ENCODE measurements at places on chromosomes 4 and X.

DNA sequence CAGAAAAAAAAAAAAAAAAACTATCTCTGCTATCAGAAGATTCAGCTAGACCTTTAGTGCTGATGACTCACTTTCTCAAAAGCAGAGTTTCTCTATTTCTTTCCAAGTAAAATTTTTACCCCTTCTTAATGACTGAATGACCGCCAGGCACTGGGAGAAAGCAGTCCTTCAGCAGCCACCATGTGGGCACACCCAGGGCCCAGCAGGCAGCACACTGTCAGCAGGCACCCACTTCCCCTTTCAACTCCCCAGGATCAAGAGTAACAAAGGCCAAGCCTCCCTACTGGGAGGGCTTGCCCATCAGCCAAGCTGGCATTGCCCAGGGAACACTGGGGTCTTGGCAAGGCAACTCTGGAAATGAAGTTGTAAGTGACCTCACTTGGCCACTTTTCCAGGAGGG, 201.9 kb upstream of the MAMLD1 start:
- no peak for DNase-seq

- no peak for DNase-seq
These were observed 725.1 kb downstream of the C4orf33 start for GRCh38 chr4:129821073-129821472.

DNA sequence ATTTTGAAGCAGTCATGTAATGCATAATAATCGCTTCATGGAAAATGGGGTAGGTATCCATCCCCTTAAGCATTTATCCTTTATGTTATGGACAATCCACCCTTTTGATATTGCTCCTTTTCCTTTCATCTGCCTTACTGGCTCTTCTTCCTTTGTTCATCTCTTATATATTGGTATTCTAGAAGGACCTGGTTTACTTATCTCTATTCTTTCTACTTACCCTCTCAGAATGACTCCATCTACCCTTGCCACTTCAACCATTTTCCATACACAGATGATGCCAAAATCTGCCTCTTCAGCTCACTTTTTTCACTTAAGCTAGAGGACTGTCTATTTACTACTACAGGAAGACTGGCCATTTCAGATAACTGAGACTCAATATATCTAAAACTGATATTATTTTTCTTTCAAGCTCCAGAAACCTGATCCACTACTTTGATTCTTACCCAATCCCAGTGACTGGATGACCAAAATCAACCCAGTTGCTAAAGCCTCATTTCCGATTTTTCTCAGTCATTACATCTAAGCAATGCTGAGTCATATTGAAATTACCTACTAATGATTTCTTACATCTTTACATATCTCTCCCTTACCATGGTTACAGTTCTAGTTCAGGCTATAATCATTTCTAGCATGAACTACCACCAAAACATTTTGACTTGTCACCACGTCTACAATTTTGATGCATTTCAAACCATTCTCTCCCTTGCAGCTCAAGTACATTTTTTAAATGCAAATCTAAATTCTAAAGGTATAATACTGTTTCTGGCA, 93.7 kb downstream of the FAAH2 start:
- no peak for DNase-seq

- no peak for DNase-seq
These were observed 242.4 kb downstream of the NDST4 start for GRCh38 chr4:114870987-114871386.

DNA sequence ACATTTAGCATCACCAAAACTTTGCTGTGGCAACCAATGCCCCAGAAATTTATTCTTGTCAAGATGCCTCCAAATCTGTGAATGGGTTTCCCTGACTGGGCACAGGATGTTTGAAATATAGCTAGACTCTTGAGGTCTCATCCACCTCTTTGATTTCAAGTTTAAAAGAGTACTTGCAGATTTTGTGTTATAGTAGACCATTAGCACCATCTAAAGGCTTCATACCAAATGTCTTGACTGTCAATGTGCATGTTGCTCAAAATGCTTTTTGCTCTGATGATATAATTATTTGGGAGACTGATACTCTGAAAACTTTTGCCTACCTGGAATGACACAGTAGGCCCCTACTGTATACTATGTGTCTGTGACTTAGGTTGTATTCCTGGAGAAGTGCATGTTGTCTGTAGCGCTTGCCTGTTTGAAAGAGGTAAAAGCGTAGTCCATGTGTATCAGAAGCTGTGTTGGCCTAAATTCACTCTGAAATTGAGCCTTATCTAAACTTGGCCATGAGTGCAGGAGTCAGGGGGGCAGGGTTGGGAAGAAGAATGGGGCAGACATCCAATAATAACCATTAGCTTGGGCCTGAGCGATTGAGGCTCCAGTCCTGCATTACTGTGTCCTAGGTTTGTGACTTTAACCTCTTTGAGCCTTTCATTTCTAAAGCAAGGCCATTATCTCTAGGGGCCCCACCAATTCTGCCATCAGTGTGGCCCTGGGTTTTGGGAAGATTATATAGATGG, 33.8 kb downstream of the NDP start:
- no peak for DNase-seq

- no peak for DNase-seq
These were observed 4.1 kb downstream of the IL9R start for GRCh38 chrX:156001667-156002021.

DNA sequence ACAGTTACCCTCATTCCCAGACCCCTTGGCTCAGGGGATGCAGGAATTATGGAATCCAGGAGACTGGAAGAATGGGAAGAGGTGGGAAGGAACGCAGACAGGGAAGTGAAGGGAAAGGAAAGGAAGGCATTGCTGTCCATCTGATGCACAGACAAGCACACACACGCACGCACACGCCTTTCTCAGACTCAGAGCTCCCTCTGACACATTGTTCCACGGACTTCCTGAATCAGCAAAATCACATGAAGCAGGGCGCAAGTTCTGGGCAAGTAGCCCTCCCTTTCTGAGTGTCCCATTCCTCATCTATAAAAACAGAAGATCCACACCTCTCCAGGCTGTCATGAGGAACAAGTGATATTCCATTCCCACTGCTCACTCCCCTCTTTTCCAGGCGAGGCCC, 13.2 kb downstream of the IQSEC2 start:
- DNase-seq: no peak

DNA sequence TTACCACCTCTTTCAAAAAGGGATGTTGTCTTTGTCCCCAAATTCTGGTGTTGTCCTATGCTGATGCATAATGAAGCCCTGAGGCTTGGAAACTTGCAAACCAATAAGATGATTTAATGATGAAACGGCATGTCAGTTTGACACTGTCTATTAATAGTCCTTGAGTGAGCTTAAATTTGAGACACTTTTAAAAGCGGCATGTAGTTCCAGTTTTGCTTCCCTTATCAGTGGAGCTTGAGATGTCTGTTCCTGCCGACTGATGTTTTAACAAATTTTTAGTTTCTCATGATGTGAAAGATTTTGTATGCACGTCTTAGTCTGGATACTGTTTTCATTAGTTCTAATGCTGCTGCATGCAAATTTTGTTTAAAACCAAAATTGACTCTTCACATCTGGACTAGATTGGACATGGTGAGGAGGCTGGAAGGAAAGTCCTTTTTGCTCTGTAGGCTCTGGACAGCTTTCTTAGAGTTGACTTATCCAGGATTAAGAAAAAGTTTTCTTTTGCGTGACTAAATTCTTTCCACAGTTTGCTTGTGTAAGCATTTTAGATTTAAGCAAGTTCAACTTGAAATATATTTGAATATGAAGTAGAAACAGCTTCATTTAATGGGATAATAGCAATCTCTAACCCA, 11.7 kb downstream of the C1GALT1C1 start:
- no peak for DNase-seq

GRCh38 chrX:155874571-155875244, 6.4 kb upstream of the VAMP7 start:
- DNase-seq: no peak

GRCh38 chr4:117691572-117692351, 342.5 kb upstream of the NDST3 start:
- no peak for DNase-seq

- no peak for DNase-seq
These were observed 176.8 kb downstream of the SCFD2 start for GRCh38 chr4:53189011-53189410.

DNA sequence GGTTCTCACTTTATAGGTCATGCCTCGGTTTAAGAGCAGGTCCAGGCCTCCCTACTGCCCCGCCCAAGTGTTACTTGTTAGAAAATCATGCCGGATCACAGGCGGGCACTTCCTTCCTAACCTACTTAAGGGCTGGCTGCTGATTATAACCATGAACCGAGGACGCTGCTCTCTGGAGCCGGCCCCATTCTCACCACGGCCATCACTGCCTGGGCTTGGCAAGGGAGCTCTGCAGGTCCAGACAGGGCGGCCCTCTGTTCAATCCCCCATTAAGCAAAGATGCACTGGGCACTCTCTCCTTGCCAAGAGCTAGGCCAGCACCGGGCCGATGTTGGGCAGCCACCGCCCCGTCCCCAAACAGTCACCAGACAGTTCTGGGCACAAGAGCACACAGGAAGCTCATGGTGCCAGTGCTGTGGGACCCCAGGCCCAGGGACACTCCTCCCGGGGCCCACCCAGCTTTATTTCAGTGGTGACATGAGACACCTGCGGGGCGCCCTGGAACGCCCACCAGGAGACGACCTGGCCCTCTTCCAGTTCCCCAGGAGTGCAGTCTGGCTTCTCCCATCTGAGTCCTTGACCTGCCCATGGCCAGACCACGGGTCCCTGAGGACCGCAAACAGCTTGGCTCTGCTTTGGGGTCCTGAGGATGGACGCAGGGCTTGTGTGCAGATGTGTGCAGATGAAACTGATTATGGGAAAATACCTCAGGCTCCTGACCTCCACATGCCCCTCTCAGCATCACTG, 44.0 kb downstream of the ABLIM2 start:
- DNase-seq: no peak

GRCh38 chrX:112614640-112615039, 65.1 kb downstream of the LHFPL1 start:
- DNase-seq: no peak

- DNase-seq: no peak
These were observed 106.0 kb downstream of the ADRA2C start for GRCh38 chr4:3871881-3872833.

DNA sequence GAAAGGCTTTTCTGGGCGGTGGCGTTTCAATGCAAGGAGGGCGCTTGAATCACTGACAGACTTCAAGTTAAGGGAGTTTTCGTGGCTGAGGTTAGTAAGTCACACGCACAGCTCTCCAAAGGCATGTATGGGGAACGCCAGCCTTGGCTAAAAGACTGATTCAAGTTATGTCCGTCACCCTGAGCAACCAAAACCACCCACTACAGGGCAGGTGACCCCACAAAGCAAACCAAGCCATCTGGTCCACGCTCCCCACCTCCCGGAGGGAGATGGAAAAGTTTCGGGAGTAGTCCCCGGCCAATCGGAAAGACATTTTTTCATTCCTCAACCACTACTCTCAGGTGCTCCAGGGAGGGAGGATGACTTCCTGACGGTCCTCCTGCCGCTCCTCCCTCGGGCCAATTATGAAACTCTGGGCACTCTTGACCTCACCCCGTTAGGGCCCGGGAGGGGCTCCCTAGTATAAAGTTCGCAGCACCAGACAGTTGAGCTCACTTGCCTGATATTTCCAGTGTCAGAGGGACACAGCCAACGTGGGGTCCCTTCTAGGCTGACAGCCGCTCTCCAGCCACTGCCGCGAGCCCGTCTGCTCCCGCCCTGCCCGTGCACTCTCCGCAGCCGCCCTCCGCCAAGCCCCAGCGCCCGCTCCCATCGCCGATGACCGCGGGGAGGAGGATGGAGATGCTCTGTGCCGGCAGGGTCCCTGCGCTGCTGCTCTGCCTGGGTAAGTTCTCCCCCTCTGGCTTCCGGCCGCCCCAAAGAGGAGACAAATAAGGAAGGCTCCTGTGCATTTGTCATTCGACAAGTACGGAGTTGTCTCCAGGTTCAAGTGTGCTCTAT, at the start of gene EREG:
TSS of gene EREG (plus strand) at position 494 of the 840 bp plus-strand sequence. CDS start at position 658, 164 bp downstream.
- DNase-seq: no peak

- DNase-seq: peak; percentile 32
These were observed at the start of gene TMSB15A for GRCh38 chrX:102515975-102516941. TMSB15A (minus strand) TSS chrX:102516739.
